MG63 (cell line): ENCODE measurements at places on chromosomes 13 and 19.
A peak's percentile ranks its signal among the peaks of the same experiment; 100 is the strongest.

GRCh38 chr13:33968520-33969507, 150.9 kb downstream of the RFC3 start:
- DNase-seq, result no peak

DNA sequence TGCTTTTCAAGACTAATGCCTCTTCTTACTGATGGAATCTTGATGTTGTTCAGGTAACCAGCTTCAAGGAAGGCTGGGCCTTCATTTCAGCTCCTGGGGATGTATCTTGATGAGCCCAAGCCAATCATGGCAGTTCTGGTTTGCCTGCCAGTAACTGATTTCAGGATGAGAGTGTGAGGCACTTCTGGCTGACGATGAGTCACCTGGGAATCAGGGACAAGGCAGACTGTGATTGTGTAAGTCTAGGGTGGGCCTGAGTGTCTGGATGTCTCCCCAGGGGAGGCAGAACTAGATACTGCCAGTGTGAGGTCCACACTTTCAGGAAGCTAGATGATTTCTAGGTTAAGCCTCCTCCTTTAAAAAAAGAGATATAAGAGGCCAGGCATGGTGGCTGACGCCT, 77.3 kb upstream of the KL start:
- DNase-seq, result peak; percentile 25

DNA sequence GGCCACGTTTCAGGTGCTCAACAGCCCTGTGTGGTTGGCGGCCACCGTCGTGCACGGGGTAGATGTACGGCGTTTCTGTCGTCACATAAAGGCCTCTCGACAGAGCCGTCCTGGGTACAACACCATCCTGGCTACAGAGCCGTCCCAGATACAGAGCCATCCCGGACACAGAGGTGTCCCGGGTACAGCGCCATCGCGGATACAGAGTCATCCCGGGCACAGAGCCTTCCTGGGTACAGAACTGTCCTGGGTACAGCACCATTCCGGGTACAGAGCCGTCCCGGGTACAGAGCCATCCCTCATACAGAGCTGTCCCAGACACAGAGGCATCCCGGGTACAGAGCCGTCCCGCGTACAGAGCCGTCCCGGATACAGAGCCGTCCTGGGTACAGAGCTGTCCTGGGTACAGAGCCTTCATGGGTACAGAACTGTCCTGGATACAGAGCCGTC, 222.7 kb upstream of the SOX1 start:
- no peak for DNase-seq

GRCh38 chr19:11861301-11861700, 12.8 kb downstream of the ZNF439 start:
- no peak for DNase-seq

- no peak for DNase-seq
These were observed 26.8 kb downstream of the DHX34 start for GRCh38 chr19:47375694-47376588.

DNA sequence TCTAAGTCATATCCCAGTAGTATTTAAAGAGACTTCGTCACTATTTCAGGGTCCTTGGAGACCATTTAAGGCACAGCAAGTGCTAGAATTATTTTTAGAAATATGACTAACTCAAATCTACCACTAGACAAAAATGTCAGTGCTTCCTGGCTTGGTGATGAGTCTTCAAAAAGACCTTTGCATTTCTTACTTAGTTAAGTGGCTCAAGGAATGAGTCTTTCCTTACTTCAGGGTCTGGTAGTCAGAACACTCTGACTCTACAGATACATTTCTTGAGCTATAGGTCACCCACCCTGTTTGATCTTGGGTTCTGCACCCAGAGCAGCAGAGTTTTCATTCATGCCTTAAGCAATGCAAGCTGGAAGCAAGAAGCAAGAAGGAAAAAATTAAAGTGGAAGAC, 191.0 kb upstream of the HTR2A start:
- no peak for DNase-seq

- peak; percentile 31 for DNase-seq
These were observed 473.6 kb downstream of the FOXO1 start for GRCh38 chr13:40192858-40193257.

DNA sequence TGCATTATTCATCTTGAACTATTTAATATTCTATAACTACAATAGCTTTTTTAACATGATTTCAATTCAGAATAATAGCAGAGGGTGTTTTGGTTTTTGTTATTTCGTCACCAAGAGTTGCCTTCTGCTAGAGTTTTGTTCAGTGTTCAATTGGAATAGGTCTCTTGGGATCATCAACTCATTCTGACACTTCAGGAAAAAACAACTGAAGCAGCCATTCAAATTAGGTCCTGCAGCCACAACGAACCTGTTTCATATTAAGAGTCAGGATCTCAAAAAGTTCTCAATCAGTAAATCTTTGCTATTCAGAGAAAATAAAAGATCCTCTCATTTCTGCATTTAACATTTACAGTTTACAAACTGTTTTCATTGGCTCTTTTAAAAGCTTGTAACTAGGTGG, 2.4 kb upstream of the CHAMP1 start:
- DNase-seq, result no peak

- no peak for DNase-seq
These were observed 29.5 kb upstream of the FNDC3A start for GRCh38 chr13:48946163-48946562.

GRCh38 chr19:47813304-47813994, 8.3 kb upstream of the CRX start:
- peak; percentile 77 for DNase-seq

GRCh38 chr13:25657157-25657556, 285.4 kb downstream of the ATP8A2 start:
- DNase-seq, result no peak

DNA sequence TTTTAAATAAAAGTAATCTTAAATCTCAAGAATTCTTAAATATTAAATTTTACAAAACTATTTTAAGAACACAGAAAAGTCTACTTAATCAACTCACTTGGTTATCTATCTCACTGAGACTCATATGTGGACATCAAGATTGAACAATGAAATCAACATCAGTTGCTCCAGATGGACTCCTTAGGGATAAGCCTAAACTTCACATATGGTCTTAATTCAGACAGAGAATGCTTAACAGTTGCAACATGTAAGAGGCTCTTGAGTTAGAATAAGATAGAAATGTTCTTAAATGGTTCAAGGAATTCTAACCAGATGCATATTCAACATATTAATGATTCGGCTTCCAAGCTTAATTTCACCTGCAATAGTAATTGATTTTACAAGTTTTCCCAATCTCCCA, 1730.9 kb downstream of the PCDH9 start:
- no peak for DNase-seq

- no peak for DNase-seq
These were observed 4.8 kb upstream of the ZNF253 start for GRCh38 chr19:19860756-19861390.

- DNase-seq, result no peak
These were observed 10.2 kb downstream of the COLGALT1 start for GRCh38 chr19:17565611-17566010.

GRCh38 chr19:33507021-33507956, 14.3 kb downstream of the PEPD start:
- DNase-seq, result no peak

GRCh38 chr19:48656840-48657474, 11.0 kb upstream of the CA11 start:
- peak; percentile 76 for DNase-seq

GRCh38 chr19:21439201-21439751, 42.3 kb downstream of the ZNF493 start:
- no peak for DNase-seq

DNA sequence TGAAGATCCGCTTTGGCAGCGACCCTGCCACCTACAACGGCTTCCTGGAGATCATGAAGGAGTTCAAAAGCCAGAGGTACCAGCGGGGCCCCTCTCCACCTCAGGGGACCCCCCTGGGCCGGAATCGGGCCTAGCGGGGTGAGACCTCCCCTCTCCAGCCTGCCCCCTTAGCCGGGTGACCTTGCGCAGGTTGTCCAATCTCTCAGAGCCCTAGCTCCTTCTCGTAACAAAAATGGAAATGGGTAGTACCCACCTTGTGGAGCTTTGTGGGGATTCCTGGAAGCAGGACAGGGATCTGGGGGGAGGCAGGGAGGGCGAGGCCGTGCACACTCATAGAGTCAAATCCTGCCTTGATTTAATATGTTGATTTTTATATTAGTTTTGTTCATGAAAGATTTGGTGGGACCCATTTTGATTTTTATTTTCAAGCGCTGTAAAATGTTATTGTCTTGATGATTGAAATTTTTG, 658 bp downstream of the SIN3B start:
- DNase-seq, result no peak

- no peak for DNase-seq
These were observed 72.9 kb upstream of the TEX29 start for GRCh38 chr13:111247552-111247951.

GRCh38 chr13:39602277-39602613, 748 bp downstream of the LHFPL6 start:
- no peak for DNase-seq

- DNase-seq, result no peak
These were observed 297.8 kb downstream of the SHISA2 start for GRCh38 chr13:25753976-25754375.

GRCh38 chr13:48975856-48976575, at the start of gene FNDC3A:
Gene FNDC3A (plus strand): TSS chr13:48975912. CDS start chr13:49006191, 30,279 bp downstream.
- DNase-seq, result peak; percentile 90

GRCh38 chr13:76474966-76475365, 411.2 kb downstream of the KCTD12 start:
- no peak for DNase-seq
